ENCODE measurements at places on chromosomes 4 and X.
A peak's percentile ranks its signal among the peaks of the same experiment; 100 is the strongest.

GRCh38 chr4:27807207-27807606 is 946.6 kb downstream of the STIM2 start:
- DNase-seq, result no peak

DNA sequence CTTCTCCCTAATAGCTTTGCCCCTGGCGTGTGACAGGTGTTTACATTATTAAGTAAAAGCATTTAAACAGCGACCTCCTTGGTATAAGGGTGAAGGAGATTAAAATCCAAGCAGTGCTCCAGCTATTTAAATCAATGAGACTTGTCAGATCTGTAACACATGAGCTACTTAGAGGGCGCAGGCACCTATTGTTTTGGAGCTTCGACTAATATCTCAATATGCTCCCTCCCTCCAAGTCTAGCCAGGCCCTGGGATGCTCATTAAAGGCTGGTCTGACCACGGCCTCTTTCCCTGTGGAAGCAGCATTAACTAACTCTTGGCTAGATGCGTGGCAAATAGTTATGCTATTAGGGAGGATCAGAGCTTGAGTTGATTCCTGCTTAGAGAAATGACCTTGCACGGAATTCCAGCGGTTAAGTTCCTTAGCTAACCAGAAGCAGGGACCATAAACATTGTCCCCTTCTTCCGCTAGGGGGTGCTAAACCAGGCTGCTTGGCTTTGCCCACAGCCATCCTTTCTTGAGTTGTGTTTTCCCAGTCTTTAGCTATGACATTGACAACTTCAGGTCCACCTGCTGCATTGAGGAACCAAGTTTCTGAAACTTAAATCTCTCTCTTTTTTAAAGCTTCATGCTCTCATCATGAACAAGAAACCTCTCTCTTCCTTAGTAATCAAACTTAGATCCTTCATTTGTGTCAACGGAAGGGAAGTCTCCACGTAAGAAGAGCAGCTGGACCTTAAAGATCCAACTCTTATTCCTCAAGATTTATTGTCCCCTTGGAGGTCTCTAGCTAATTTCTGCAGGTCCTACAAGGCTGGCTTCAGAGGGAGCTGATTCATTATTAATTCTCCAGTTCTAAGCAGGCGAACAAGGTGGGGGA is 80.7 kb upstream of the IGFBP7 start:
- DNase-seq, result peak; percentile 28

DNA sequence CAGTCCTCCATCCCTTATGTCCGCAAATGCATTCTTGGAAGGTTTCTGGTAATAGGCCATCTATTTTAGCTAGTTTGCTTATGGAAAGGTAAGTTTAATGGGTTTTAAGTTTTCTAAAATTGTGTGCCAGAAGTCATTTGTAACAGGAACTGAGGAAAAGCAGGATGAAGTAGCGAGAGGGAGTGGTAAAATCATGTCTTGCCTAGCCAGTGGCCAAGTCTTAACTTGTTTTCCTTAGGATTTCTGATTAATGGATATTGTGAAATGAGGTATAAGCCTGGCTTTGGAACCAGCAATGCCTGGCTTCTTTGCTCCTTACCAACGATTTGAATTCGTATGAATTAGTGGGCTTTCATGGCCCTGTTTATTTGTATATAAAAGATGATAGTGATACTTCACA is 7.3 kb downstream of the SEC24B start:
- DNase-seq, result no peak

- no peak for DNase-seq
Observed at GRCh38 chr4:56448301-56448700, 12.2 kb downstream of the PAICS start.

GRCh38 chr4:100708776-100709175 is 191.0 kb upstream of the EMCN start:
- no peak for DNase-seq

All from activated CD8-positive, alpha-beta T cell treated with anti-CD3 and anti-CD28 coated beads, Interleukin-2, amount 10 ng/mL, durations not matched to agents 7 days and 5 days (primary cell).